ENCODE measurements at places on chromosomes 2 and 18. TPM values are rescaled to one million over a fixed set of nuclear protein-coding genes. Genes with fewer than 3 reads are reported as not detected.

Gene SLC8A1
- total RNA-seq = under 0.01 TPM

Gene IL18RAP
- not detected for total RNA-seq

Gene OST4
- 564 TPM for total RNA-seq

Gene PFN4
- total RNA-seq = under 0.01 TPM

Gene CXCR4
- 33.6 TPM for total RNA-seq

Gene BIRC6
- total RNA-seq = 142 TPM

Gene PLGLB1
- 1.4 TPM for total RNA-seq

Gene RGPD5
- total RNA-seq = 13.3 TPM

Gene SLC4A5
- 0.20 TPM for total RNA-seq

Gene CHRNG
- not detected for total RNA-seq

Gene TDRD15
- not detected for total RNA-seq

Gene MAP2
- total RNA-seq = 0.79 TPM

Gene KCNIP3
- total RNA-seq = under 0.01 TPM

Gene BOLL
- not detected for total RNA-seq

Gene CASP8
- total RNA-seq = 9.5 TPM

Gene XIRP2
- total RNA-seq = not detected

Gene MALL
- total RNA-seq = 13.7 TPM

Gene ELOA2
- not detected for total RNA-seq

Gene SPDYA
- total RNA-seq = 0.20 TPM

Gene SLC5A7
- not detected for total RNA-seq

Gene ARHGAP15
- not detected for total RNA-seq

Gene SPHKAP
- total RNA-seq = not detected

Gene DDX1
- 61.5 TPM for total RNA-seq

Gene LYG1
- total RNA-seq = 0.22 TPM

Gene ACKR3
- total RNA-seq = 17.9 TPM

Gene SERPINB10
- not detected for total RNA-seq

Gene RTP5
- not detected for total RNA-seq

Gene TUBA3E
- total RNA-seq = not detected

Gene TCF23
- not detected for total RNA-seq

Gene GAL3ST2
- total RNA-seq = not detected

Gene RFX8
- total RNA-seq = not detected

Gene DLGAP1
- total RNA-seq = not detected

Gene CCDC141
- 0.87 TPM for total RNA-seq

Gene C2orf76
- 8.1 TPM for total RNA-seq

Gene CAVIN2
- 252 TPM for total RNA-seq

Gene LHCGR
- not detected for total RNA-seq

Gene AP1S3
- total RNA-seq = 2.2 TPM

Gene DLX1
- total RNA-seq = not detected

Gene WDR33
- 16.1 TPM for total RNA-seq

Gene CSRNP3
- total RNA-seq = 0.44 TPM

Gene ACADL
- not detected for total RNA-seq

Gene RAB6C
- under 0.01 TPM for total RNA-seq

Gene ERICH2
- not detected for total RNA-seq

Gene CHRNA1
- 0.40 TPM for total RNA-seq

Gene NEB
- total RNA-seq = 0.99 TPM

Data from lung microvascular endothelial cell (primary cell).